ENCODE measurements at places on chromosomes 5 and 9.

- DNase-seq, result no peak
These were observed 127.7 kb downstream of the GCNT1 start for GRCh38 chr9:76586390-76587314.

DNA sequence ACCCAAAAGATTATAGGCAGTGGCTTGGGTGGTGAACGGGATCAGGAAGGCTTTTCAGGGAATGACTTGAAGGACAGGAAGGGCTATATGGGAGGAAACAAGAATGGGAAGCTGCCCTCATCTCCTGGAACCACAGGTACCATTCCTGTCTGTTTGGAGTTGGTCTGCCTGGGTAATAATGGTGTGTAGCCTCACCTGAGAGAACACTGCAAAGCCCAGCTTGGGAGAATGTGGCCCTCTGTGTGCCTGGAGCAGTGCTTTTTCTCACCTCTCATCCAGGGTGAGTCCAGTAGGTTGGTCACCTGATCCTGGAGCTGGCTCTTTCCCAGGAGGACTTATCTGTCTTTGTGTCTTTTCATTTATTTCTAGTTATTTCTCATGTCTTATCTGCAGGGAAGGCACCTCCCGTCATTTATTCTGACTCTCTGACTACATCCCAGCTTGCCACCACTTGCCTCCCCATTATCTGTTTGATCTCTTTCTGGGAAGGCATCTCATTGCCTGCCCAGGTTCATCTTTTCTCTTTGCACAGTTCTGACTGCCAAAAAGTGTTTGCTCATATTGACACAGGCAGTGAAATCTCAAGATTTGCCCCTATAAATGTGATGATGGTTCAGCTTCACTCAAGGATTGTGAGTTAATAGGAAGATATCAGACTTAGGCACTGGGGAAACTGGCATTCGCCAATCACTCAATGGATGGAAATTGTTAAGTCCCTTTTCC is 22.5 kb upstream of the OR2S2 start:
- no peak for DNase-seq

DNA sequence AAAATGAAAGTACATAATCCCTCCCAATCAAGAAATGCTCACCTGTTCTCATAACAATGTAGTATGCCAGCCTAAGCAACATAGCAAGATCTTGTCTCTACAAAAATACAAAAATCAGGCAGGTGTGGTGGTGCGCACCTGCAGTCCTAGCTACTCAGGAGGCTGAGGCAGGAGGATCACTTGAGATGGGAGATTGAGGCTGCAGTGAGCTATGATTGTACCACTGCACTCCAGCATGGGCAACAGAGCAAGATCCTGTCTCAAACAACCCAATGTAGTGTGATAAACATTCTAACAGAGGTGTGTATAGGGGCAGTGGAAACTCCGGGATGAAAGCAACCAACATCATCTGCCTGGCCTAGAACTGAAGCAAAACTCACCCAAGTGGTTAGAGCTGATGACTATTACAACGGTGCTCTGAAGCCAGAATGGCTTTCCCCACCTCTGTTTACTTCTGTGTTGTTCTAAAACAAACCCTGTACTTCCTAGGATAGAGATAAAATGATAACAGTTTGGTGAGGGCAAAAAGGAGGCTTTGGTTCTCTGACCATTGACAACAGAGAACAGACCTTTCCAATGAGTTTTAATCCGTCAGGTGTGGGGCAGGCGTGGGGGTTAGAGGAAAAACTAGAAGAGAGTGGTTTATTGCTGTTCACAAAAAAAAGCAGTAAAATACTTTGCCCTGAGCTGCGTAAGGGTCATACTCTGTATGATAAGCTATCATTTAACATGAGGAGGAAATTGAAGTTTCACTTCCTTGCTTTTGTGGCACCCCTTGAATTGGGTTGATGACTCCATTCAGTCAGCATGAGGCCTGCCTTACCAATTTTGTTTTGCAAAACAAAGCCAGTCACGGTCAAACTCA is 18.9 kb downstream of the WNT8A start:
- DNase-seq, result no peak

DNA sequence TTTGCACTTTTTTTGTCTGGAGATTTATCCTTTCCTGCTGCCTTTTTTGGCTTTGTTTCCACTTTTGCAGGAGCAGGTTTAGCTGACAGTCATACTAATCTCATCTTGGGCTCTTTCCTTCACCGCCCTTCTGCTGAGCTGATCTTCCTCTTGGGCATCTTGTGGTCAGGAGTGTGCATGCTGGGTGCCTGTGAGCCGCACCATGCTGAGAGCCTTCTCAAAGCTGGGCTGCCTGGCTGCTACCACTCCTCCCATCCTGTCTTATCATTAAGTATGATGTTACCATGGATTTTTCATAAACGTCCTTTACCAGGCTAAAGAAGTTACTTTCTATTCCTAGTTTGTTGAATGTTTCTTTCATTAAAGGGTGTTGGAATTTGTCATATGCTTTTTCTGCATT is 49.5 kb upstream of the MCCC2 start:
- no peak for DNase-seq

DNA sequence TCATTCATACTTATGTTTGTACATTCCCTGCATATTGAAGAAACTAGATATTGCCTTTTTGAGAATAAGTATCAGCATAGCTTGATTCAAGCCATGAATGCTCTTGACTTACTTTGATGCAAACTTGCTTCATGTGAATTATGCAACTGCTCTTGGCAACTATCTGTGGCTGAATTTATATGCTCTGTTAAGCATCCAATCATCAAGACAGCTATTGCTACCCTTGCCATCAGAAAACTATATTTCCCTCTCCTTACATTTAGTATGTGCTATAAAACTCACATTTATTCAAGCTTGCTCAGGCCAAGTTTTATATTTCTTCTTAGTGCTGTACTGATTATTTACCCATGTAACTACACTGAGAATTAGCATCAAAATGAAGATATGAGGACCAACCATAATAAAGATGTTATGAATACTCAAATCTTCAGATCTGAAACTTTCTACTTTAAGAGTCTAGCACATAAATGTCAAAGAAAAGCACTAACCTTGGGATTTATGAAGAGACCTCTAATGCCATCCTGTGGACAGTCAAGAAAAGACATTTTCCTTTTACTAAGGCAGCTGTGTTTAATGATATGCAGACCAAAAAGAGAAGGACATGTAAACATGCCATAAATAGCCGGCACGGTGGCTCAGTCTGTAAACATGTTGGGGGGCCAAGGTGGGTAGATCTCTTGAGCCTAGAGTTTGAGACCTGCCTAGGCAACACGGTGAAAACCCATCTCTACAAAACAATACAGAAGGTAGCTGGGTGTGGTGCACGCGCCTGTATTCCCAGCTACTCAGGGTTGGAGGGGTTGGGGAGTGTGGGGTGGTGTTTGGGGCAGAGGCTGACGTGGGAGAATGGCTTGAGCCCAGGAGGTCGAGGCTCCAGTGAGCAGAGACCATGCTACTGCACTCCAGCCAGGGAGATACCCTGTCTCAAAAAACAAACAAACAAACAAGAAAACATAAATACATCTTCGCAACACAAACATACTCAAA is 267.0 kb upstream of the TYRP1 start:
- no peak for DNase-seq

GRCh38 chr9:15403155-15403554 is 19.5 kb upstream of the SNAPC3 start:
- DNase-seq, result no peak

- peak; percentile 83 for DNase-seq
These were observed 7.9 kb upstream of the PSD2 start for GRCh38 chr5:139787568-139788293.

- no peak for DNase-seq
These were observed 184.1 kb upstream of the ADRA1B start for GRCh38 chr5:159732220-159732619.

GRCh38 chr9:21991072-21991959 is 2.9 kb downstream of the CDKN2A start:
- no peak for DNase-seq

- DNase-seq, result no peak
These were observed 16.9 kb downstream of the ANKRD33B start for GRCh38 chr5:10580531-10581423.

GRCh38 chr9:100549048-100549447 is 28.8 kb upstream of the CAVIN4 start:
- no peak for DNase-seq

GRCh38 chr5:9545992-9546851 is at the start of gene SEMA5A:
TSS of gene SEMA5A (minus strand) at chr5:9546075. CDS start at chr5:9379946, 166,129 bp downstream.
- peak; percentile 3 for DNase-seq

DNA sequence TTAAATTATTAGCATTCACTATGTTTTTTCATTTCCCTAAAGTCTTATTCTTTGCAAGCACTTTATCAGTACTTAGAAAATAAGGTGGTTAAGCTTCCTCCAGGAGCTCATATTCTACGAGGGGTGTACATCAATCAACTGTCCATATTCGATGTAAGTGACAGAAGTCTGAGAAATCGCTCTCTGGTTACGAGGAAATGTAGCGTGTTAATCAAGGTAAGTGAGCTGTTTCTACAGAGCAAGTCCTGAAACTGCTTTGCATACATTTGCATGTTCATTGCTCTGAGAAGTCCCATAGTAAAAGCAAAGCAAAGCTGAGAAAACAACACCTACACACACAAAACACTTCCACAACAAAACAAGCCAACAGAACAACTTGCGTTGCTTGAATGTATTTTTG is 893.9 kb upstream of the DMAC1 start:
- no peak for DNase-seq
